ENCODE measurements at places on chromosomes 5 and 9.

DNA sequence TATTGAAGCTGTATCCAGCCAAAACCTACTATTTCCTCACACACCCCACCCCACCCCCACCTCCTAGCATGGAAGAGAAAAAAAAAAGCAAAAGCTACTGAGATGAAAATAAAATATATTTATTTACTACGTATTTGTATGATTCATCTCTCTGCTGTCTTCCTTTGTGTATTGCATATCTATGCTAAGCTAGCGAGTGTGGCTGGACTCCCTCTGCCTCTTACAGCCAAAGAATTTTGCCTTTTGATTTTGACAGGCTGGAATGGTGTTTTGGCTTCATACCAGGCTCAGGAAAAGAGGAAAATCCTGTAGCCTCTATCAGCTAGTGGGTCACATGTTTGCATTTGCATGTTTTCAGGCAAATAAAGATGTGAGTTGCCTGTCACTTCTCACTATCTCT is 2.2 kb downstream of the ABLIM3 start:
- DNase-seq, result peak; percentile 64

DNA sequence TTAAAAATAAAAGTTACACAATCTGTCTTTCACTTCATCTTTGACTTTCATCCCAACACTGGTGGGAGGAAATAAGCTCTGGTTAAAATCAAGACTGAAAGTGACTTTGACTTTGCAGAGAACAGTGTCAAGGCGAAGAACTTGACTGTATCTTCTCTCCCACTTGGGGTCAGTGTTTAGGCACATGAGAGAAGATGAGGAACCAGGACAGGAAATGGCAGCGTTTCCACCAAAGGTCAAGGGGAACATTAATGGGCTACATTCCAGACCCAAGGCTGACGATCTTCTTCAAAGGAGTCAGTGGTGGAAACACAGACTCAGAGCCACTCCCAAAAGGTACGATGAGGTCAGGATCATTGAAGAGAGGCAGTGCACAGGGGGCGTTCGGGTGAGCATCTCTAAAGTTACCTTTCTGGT is 409.5 kb downstream of the ARHGEF28 start:
- peak; percentile 70 for DNase-seq

GRCh38 chr5:113061846-113062780 is 85.5 kb downstream of the DCP2 start:
- DNase-seq, result peak; percentile 36

DNA sequence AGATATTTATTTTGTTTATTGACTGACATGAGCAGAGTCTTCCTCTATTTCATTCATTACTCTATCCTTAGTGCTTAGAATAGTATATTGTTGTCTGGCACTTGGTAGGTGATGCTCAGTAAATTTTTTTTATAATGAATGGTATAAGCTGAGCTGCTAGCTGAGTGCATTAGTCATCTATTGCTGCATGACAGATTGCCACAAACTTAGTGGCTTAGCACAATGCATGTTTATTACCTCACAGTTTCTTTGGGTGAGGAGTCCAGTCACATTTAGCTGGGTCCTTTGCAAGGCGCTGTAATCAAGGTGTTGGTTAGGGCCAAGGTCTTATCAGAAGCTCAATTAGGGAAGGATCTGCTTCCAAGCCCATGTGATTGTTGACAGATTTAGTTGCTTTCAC is 23.1 kb downstream of the SMAD5 start:
- peak; percentile 11 for DNase-seq

DNA sequence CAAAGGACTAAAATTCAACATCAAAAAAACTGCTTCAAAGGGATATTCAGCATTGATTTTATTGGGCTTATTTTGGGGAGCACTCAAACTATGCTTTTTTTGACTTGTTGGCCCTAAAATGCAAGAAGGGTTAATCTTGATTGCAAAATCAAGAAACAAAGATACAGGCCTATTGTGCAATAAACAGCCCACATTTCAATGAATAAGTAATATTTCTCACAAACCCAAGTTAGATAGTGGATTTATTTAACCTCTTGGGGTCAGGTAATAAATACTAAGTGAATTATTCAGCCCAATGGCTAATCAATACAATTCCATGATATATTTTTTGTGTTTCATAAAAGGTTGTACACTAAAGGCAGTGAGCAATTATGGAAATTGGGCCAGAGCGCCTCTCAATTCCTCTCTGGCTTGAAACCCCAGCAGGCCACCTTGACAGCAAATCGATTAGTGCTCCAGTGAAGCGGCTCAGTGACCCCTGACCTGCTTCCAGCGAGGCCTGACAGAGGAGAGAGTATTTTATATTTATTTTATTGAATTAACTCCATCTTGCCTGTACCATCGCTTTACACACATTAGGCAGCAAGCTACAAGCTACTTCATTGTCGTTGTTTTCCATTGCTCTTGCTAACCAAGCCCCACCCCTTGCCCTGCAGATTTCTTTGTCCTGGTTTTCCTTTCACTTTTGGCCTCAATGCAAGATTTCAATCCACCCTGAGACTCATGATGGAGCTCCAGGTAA is 65.5 kb downstream of the EBF1 start:
- peak; percentile 49 for DNase-seq

GRCh38 chr5:40033411-40033810 is 608.6 kb upstream of the DAB2 start:
- DNase-seq, result no peak

GRCh38 chr5:6195711-6196358 is 182.5 kb downstream of the MED10 start:
- DNase-seq, result no peak

DNA sequence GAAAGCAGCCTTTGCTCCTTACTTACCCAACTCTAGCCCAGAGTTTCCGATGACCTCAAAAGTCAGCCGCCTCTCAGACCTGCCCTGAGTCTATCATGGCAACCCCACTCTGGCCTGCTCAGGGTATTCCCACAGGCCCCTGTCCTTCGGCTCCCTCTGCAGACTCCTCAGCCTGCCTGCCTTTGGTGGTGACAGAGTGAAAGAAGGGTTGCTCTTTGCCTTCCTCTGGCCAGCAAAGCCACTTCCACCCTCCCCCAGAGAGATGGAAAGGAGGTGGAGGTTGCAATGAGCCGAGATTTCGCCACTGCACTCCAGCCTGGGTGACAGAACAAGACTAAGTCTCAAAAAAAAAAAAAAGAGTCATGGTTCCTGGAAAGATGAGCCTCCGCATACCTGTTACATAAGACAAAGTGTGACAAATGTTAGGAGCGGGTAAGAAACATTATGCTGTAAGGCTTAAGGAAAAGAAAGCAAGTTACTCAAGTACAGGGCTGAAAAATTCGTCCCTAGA is 2.3 kb upstream of the SMIM33 start:
- DNase-seq, result no peak

DNA sequence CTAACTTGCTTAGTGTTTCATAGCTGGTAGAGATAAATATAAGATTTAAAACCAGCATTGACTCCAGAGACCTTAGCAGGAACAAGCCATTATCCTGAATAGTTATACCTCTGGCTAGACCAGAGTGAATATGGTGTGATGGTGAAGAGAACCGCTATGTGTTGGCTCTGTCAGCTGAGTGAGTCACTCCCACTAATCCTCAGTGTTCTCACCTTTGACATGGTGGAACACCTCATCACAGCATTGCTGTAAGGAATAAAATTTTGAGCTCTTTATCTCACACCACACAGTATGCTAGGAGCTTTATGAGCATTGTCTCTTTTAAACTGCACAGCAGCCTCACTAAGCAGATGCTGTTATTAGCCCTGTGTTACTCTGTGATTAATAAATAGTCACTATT is 90.7 kb upstream of the DHFR start:
- DNase-seq, result peak; percentile 41

GRCh38 chr5:72241346-72242003 is 78.6 kb downstream of the MRPS27 start:
- DNase-seq, result no peak

DNA sequence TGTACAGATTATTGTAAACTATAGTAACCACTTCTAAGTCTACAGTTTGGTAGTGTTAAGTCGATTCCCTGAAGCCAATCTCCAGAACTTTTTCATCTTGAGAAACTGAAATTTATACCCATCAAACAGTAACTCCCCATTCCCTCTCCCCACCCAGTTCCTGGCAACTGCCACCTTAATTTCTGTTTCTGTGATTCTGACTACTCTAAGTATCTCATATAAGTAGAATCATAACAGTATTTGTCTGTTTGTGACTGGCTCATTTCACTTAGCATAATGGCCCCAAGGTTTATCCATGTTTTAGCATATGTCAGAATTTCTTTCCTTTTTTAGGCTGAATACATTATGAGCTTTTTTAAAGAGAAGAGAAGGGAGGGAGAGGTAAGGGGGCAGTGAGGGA is 61.4 kb downstream of the SPOCK1 start:
- no peak for DNase-seq

- peak; percentile 96 for DNase-seq
Measured at GRCh38 chr5:175246242-175246888, 197.6 kb downstream of the DRD1 start.

GRCh38 chr9:19130436-19130835 is 3.1 kb upstream of the PLIN2 start:
- no peak for DNase-seq

DNA sequence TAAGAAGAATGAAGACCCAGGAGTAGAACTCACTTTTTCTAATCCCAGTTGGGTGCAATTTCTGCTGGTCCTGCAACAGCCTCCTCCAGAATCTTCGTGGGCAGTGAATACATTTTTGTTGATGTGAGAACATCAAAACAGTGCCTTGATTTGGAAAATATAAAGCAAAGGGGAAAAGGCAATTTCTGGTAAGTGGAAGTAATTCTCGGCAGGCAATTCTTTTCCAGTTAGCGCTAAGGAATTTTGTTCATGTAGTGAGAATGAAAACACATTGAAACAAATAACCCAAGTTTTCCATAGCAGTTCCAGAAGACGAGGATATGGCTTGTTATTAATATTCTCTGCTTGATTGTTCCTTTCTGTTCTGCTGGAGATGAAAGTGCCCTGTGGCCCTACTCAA is 178.7 kb downstream of the SPATA31D1 start:
- no peak for DNase-seq

GRCh38 chr5:24633715-24634325 is 11.0 kb downstream of the CDH10 start:
- peak; percentile 7 for DNase-seq

DNA sequence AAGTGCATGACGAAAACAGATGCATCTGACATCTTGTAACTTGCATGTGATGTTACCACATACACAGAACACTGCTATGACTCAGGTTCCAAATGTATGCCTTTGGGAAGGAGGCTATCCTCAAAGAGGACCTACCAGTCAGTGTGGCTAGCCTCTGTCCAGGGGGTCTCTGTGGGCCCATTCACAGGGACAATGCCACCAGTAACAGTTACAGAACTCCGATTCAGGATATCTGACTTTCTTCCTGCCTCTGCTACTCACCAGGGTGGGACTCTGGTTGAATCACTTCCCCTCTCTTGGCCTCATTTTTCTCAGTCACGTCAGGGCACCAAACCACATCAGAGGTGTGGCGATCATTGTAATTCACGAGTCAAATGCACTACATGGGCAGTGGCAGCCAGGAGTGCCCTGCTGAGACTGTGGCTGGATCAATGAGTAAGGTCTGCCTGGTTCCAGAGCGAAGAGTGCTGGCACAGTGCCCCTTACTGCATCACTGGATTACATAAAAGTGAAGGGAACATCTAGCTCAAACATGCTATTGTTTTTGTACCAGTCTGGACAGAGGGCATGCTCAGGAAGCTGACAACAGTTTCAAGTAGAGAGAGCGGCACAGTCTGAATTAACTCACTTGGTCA is 13.2 kb downstream of the ATOX1 start:
- DNase-seq, result peak; percentile 84

DNA sequence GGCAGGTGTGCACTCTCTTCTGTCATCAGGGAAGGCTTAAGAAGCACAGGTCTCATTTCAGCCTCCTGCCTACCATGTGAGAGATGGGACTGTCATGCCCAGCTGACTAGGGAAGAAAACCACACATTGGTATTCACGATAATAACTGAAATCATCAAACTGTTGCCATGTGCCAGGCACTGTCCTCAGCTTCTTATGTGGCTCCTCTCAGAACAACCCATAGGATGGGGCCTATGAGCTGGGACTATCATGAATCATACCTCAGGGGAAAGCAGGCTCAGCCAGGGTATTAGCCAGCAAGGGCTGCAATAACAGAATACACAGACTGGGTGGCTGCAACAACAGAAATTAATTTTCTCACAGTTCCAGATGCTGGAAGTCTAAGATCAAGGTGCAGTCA is 3.3 kb downstream of the AFAP1L1 start:
- DNase-seq, result peak; percentile 45

- peak; percentile 53 for DNase-seq
Measured at GRCh38 chr9:124126648-124127646, 115.4 kb downstream of the LHX2 start.

- DNase-seq, result peak; percentile 8
Measured at GRCh38 chr9:20384642-20385041, 237.7 kb downstream of the MLLT3 start.

DNA sequence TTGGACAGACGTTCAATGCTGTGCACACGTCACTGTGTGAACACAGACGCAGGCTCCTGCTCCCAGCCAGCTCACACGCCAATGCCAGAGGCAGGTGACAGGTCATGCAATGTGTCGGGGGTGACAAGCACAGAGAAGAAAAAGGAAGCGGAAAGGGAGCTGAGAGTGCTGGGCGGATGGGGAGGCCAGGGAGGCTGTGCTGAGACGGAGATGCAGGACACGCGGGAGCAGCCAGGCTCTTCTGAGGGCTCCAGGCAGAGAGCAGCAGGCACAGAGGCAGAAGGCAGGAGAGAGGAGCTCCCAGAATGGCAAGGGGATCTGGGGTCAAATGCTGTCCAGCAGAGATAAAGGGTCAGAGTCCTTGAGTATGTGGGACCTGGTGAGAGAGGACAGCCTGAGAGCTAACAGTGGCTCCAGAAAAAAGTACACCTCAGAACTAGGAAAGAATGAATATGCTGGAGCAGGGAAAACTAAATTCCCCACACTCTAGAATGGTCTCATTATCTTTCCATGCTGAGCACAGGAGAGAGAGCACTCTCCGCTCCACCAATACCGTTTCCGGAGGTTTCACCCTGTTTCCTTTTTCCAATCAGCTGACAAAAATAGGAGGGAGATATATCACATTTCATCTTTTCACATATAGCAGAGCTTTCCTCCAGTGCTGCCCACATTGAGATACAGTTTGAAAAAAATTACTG is 32.8 kb upstream of the NSMF start:
- no peak for DNase-seq

- no peak for DNase-seq
Measured at GRCh38 chr9:11874414-11874813, 818.8 kb upstream of the TYRP1 start.
